ENCODE measurements at places on chromosomes 5 and 9. TPM values are rescaled to one million over a fixed set of nuclear protein-coding genes. Genes with fewer than 3 reads are reported as not detected.

The RFESD gene
- 2.8 TPM for total RNA-seq

The NDUFS6 gene
- total RNA-seq, result 8.5 TPM

The DIPK1B gene
- total RNA-seq, result 20.8 TPM

The CDO1 gene
- total RNA-seq, result 11.3 TPM

The PCDHGA8 gene
- 8.5 TPM for total RNA-seq

The ZBTB43 gene
- 22.2 TPM for total RNA-seq

The MPDZ gene
- 52.9 TPM for total RNA-seq

The CCDC180 gene
- 9.7 TPM for total RNA-seq

The HMHB1 gene
- total RNA-seq, result not detected

The DYNC2I2 gene
- 44.8 TPM for total RNA-seq

The SNCB gene
- total RNA-seq, result not detected

The PCDHGA11 gene
- total RNA-seq, result 13.2 TPM

The GDF9 gene
- 0.18 TPM for total RNA-seq

The TRUB2 gene
- 14.0 TPM for total RNA-seq

The SLC45A2 gene
- total RNA-seq, result not detected

The GFRA3 gene
- 0.30 TPM for total RNA-seq

The C5orf58 gene
- total RNA-seq, result not detected

The GFI1B gene
- total RNA-seq, result not detected

The C9 gene
- not detected for total RNA-seq

The AIF1L gene
- total RNA-seq, result 18.0 TPM

The FOCAD gene
- 42.1 TPM for total RNA-seq

The LRRTM2 gene
- total RNA-seq, result not detected

The LMX1B gene
- total RNA-seq, result not detected

The CDH9 gene
- 0.35 TPM for total RNA-seq

The ANKH gene
- total RNA-seq, result 35.1 TPM

The CDH6 gene
- 23.4 TPM for total RNA-seq

The C5orf63 gene
- total RNA-seq, result 3.6 TPM

The MEIKIN gene
- not detected for total RNA-seq

The CXCL14 gene
- total RNA-seq, result 4.4 TPM

The ADCY2 gene
- 4.6 TPM for total RNA-seq

The HACD4 gene
- total RNA-seq, result 8.7 TPM

The ZNG1A gene
- 45.3 TPM for total RNA-seq

The SLCO6A1 gene
- not detected for total RNA-seq

The RORB gene
- total RNA-seq, result under 0.01 TPM

The IQGAP2 gene
- total RNA-seq, result 7.1 TPM

The FOXD4L6 gene
- total RNA-seq, result not detected

The PARP8 gene
- 23.8 TPM for total RNA-seq

The ADAMTSL1 gene
- 111 TPM for total RNA-seq

The DAB2IP gene
- 22.5 TPM for total RNA-seq

The CPLANE1 gene
- total RNA-seq, result 22.4 TPM

The ELOVL7 gene
- 1.3 TPM for total RNA-seq

The ARID3C gene
- total RNA-seq, result 0.35 TPM

The EDIL3 gene
- total RNA-seq, result 29.7 TPM

The FST gene
- 7.6 TPM for total RNA-seq

The C9orf50 gene
- not detected for total RNA-seq

The CEP120 gene
- 55.8 TPM for total RNA-seq

The PPP2R2B gene
- 2.0 TPM for total RNA-seq

The UAP1L1 gene
- 13.8 TPM for total RNA-seq

The HSD17B3 gene
- not detected for total RNA-seq

The DDX4 gene
- total RNA-seq, result not detected

The PDZD2 gene
- 21.4 TPM for total RNA-seq

The INSL4 gene
- total RNA-seq, result not detected

The CCT5 gene
- 95.4 TPM for total RNA-seq

The SLC36A2 gene
- not detected for total RNA-seq

The CAMK4 gene
- 33.9 TPM for total RNA-seq

Measured in uterus (tissue), 4 donors.